PC-9 (cell line): ENCODE measurements at places on chromosomes 11 and 22. TPM values are rescaled to one million over a fixed set of nuclear protein-coding genes. Genes with fewer than 3 reads are reported as not detected.

DNA sequence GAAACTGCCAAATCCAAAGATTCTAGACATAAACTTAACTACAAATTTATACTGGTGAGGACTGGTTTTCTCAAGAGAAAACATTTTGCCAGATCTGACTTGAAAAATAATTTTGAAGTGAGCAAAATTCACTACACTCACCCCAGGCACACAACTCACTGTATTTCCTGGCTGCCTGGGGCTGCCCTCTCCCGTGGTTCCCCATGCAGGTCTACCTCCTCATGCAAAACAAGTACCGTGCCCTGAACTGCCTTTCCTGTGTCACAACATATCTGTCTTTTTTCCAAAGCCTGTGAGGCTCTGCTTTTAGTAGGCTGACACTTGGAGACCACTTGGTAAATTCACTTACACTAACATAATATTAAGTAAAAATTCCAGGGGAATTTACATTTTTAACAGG is 76.4 kb downstream of the LIF start:
- no peaks in the 10 kb centered on the region for H3K4me1 ChIP-seq
- no peak overlapping the region for H3K4me3 ChIP-seq
- no peaks in the 10 kb centered on the region for H3K27me3 ChIP-seq
- no peak overlapping the region for H3K27ac ChIP-seq
- H3K36me3 ChIP-seq, result no peaks in the 10 kb centered on the region
- DNase-seq, result no peak

Gene TMEM45B
- total RNA-seq, result 11.4 and 13.3 TPM in 2 replicates

DNA sequence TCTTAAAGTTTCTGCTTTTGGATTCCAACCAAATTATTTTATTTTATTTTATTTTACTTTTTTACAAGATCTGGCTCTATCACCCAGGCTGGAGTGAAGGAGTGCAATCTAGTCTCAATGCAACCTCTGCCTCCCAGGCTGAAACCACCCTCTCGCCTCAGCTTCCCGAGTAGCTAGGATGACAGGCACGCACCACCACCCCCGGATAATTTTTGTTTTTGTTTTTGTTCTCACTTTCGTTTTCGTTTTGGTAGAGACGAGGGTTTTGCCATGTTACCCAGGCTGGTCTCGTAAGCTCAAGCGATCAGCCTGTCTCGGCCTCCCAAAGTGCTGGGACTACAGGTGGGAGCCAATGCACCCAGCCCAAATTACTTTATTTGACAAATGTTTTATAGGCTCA is 219.8 kb downstream of the ETS1 start:
- H3K4me3 ChIP-seq, result no peak overlapping the region
- no peaks in the 10 kb centered on the region for H3K4me1 ChIP-seq
- H3K36me3 ChIP-seq, result no peaks in the 10 kb centered on the region
- no peak overlapping the region for H3K27ac ChIP-seq
- H3K27me3 ChIP-seq, result no peaks in the 10 kb centered on the region

Gene TRIM29
- total RNA-seq, result 208 and 293 TPM in 2 replicates

DNA sequence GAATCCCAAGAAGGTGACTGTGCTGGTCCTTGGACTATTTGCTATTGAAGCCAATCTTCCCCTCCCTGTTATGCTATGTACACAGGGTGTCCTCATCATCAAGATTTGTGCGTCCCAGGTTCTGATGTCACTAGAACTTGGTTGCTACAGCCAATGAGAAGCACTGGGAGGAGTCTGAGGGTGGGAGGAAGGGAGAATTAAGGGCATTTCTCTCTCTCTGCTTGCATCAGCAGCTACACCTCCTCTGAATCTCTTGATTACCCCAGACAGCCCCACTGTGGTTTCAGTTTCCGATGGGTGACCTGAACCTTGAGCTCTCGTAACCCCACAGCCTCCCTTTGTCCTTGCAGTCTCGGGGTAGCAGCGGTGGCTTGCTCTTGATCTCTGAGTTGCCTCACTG is 212.4 kb upstream of the SESN3 start:
- no peaks in the 10 kb centered on the region for H3K36me3 ChIP-seq
- H3K27ac ChIP-seq, result no peak overlapping the region
- DNase-seq, result no peak
